ENCODE measurements at places on chromosomes 7 and 10.
A peak's percentile ranks its signal among the peaks of the same experiment; 100 is the strongest.

- DNase-seq: no peak
These were observed 156.3 kb downstream of the DIP2C start for GRCh38 chr10:533186-533585.

DNA sequence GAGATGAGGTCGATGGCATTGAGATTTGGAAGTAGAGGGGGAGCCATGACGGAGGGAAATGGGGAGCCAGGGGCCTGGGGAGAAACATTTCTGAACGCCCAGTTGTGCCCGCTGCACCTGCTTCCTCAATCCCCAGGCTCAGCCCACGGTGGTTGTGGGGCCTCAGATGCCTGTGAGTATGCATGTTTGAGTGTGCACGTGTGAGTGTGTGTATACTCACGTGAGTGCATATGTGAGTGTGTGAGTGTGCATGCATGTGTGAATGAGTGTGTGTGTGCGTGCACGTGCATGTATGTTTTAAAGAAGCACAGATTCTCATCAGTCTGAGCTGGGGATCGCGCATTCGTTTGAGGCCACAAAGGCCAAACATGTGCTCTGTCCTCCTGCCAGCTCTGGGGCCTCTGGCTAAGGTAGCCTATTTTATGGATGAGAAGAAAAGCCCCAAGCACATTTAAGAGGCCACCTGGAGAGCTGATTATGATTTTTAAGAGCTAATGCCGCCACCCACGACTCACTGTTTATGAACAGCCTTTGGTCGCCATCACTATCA is 154.8 kb downstream of the ARHGAP12 start:
- DNase-seq: no peak

- no peak for DNase-seq
These were observed 190.8 kb upstream of the PRKCQ start for GRCh38 chr10:6770846-6771245.

- no peak for DNase-seq
These were observed 638.7 kb downstream of the PARD3 start for GRCh38 chr10:34176351-34176750.

- DNase-seq: no peak
These were observed 129.0 kb downstream of the CDH23 start for GRCh38 chr10:71525721-71526120.

- DNase-seq: no peak
These were observed 214.1 kb downstream of the KLF6 start for GRCh38 chr10:3570855-3571266.

DNA sequence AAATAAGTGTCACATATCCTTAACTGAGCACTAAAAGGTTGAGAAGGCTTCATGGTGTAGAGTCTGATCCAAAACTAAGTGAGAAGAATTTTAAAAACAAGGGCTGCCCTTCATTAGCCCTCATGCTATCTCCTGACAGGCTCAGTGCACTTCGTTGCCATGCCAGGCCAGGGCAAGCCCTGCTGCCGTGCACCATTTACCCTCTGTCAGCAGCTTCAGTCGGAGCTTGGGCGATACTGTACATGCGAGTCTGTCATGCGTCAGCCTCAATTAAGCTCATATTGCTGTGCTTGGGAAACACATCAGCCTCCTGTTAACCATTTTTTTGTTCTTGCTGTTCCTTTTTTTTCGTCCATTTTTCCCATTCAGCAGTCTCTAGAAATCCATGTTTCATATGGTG is 166.6 kb downstream of the VTI1A start:
- DNase-seq: no peak

- DNase-seq: no peak
These were observed 26.9 kb downstream of the HIP1 start for GRCh38 chr7:75711656-75712514.

DNA sequence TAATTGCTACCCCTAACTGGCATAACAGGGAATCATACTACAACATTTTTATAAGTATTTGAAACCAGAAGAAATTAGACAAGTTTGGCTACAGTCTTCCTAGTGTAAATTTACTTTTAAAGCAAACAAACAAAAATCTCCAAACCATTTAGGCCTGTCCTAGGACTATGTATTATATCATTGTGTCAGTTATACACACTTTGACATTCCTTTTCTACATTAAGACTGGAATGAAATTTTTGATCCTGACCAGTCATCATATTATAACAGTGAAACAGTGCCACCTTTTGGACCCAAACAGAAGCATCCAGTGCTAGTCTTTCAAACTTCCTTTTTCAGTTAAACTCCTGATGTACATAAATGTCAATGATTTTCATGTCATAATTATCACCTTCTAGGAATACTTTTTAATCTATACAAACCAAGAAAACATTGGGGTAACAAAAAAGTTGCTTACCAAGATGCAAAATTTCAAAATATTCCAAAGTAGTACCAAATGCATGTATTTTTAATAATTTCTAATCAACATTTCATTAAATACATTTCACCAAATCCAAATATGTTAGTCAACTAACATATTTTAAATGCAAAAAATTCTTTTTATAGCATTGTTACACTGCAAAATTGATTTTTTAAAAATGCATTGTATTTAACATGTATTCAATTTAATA is 75.7 kb downstream of the IMMP2L start:
- DNase-seq: no peak

DNA sequence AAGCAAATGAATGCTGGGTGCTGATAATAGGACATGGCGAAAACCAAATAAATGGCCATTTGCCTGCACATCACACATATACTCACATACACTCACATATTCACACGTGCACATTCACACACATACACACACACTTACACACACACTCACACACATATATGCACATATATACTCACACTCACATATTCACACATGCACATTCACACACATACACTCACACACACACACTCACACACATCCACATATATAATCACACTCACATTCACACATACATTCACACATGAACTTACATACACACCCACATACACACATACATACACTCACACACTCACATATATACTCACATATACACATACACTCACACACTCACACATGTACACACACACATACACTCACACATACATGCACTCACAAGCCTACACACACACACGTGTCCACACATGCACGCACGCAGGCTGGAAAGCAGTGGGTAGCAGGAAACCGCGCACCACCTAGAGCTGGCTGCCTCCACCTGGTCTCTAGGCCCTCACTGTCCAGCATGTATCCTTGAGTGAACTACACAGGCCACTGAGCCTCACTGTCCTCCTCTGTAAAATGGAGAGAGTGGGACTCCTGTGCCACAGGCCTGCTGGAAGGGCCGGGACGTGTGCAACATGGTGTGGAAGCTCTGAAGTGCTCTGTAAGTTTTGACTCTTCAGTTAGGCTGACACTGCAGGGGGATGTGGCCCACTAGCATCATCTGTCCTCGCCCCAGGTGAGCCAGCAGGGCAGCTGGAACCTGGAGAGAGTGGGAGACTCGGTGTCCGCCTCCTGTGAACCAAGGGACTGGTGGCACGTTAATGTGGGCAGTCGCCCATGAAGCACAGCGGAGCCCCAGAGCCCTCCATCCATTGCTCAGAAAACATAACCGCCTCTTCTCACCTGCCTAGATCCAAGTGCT is 14.9 kb downstream of the TMEM72 start:
- no peak for DNase-seq

GRCh38 chr10:57925045-57925444 is 342.6 kb downstream of the IPMK start:
- DNase-seq: no peak

DNA sequence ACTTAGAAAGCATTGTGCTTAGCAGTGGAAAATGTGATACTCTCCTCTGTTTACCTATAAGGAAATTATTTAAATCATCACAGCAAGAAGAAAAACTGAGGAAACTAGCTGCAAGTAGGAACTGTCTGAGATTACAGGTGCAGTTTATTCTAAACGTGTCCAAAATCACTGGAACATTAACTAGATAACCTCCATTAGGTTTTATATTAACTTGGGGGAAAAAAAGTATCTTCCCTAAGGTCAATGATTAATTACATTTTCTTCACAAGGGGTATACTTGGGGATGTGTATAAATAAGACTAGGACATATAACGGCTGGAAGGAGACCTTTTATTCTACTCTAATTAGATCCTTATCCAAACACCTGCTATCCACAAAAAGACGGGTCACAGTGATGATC is 3.7 kb downstream of the GOT1 start:
- no peak for DNase-seq

- DNase-seq: no peak
These were observed 432.5 kb upstream of the PCDH15 start for GRCh38 chr10:55233505-55233904.

GRCh38 chr7:6232116-6232515 is 40.3 kb downstream of the CYTH3 start:
- DNase-seq: peak; percentile 43

GRCh38 chr10:112374724-112375541 is 1.0 kb downstream of the ACSL5 start:
- no peak for DNase-seq

DNA sequence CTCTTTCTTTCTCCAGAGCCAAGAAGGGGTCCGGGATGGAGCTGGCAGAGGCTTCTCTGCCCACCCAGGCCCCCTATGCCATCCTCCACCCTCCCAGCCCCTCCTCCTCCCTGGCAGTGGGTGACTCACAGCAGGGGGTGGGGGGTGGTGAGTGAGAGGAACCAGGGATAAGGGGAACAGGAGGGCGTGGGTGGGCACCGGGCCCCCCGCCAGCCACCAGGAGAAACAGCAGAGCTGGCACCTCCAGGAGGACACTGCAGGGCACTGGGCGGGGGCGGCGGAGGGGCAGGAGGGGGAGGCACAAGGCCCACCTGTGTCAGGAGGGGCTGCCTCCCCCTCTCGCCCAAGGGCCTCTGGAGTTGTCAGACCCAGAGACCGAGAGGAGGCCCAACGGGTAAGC is 56.0 kb downstream of the CAMK2B start:
- no peak for DNase-seq

GRCh38 chr7:104112623-104113022 is 95.2 kb downstream of the ORC5 start:
- no peak for DNase-seq

- no peak for DNase-seq
These were observed 5.8 kb downstream of the TAF5 start for GRCh38 chr10:103373544-103373943.

DNA sequence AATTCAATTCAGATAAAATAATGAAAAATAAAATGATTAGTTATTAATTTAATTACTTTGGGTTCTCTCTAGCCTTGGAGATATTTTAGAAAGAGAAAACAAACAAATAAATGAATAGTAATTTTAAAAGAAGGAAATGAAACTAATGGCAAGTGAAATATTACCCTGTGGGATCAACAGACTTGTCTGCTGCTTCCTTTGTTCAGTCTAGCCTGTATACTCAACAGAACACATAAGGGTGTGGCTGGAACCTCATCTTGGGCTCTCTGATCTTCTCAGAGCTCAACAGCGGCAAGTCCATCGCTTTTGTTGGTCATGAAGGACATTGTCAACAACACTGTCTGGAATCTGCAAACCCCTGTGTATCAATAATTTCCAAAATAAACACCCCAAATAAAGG is 904.9 kb downstream of the IPMK start:
- no peak for DNase-seq

GRCh38 chr7:135939261-135939812 is 37.8 kb downstream of the MTPN start:
- no peak for DNase-seq

Measured in HL-60 (cell line).